ENCODE measurements at places on chromosomes 6 and 20.
A peak's percentile ranks its signal among the peaks of the same experiment; 100 is the strongest.

- DNase-seq = peak; percentile 9
Measured at GRCh38 chr6:69162811-69163210, 527.7 kb downstream of the ADGRB3 start.

GRCh38 chr20:22446613-22447446 lies 137.5 kb downstream of the FOXA2 start:
- no peak for DNase-seq

GRCh38 chr6:160121981-160122380 lies 366 bp downstream of the SLC22A1 start:
- DNase-seq = no peak

DNA sequence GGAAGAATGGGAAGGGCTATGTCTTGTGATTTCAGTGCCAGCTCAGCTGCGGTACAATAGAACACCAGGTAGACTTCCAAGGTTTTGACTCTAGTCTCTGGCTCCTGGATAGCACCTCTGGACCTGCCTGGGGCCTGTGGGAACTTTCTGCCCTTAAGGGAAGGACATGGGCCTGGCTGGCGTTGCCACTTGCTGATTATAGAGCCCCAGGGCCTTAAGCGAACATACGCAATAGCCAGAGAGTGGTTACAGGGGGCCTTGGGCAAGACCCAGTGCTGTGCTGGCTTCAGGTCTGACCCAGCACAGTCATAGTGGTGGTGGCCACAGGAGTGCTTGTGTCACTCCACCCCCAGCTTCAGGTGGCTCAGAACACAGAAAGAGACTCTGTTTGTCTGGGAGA lies 131.1 kb upstream of the COL21A1 start:
- DNase-seq = no peak

- peak; percentile 86 for DNase-seq
Measured at GRCh38 chr6:166032366-166033200, 135.1 kb downstream of the TBXT start.

- DNase-seq = peak; percentile 42
Measured at GRCh38 chr20:37519508-37520418, 1.3 kb upstream of the NNAT start.

- DNase-seq = peak; percentile 64
Measured at GRCh38 chr20:18719426-18719825, 94.2 kb upstream of the SCP2D1 start.

DNA sequence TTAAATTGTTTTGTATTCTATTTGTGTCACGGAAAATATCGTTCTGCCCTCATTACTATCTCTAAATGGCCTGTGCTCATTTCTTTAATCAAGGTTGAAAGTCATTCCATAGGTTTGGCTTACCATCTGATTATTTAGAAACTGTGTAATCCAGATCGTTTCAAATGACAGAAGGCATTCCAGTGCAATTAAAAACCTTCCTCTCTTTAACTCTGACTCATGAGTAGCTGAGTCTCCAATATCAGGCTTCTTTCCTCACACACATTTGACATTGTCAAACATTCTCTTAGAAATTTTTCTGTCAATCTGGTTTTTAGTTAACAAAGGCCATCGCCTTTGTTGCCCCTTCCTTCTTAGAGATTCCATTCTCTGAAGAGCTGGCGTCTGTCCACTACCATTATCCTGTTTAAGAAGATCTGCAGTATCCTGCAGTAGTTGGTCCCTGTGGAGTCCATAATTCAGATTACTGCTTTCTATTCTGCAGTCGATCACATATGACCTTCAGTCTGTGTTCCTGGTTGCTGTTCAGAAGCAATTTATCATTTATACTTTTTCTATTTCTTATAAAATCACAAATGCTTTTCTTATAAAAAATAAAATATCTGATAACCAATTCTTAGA lies 3.9 kb upstream of the TRDN start:
- DNase-seq = no peak

GRCh38 chr6:12276930-12277315 lies 13.2 kb upstream of the EDN1 start:
- DNase-seq = no peak

DNA sequence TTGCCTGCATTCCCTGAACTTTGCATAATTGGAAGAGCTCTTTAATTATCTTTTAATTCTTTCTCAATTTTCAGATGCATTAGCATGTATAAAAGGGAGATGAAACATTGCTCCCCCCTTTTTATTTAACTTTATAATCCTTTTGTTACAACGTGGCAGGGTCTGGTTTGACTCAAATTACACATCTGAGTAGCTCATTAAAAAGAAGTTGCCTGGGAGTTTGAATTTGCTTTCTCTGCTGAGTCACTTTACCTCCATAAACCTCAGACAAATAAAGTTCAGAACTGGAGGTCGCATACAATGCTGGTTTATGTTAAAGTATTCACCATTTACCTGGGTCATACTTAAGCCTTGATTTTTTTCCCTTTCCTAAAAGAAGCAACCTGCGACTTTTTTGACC lies 495.2 kb downstream of the PREX1 start:
- DNase-seq = peak; percentile 39

GRCh38 chr6:127966616-127967015 lies 65.8 kb upstream of the THEMIS start:
- no peak for DNase-seq

GRCh38 chr20:62196286-62196685 lies 13.5 kb downstream of the MTG2 start:
- no peak for DNase-seq

- peak; percentile 84 for DNase-seq
Measured at GRCh38 chr6:93792746-93793145, 373.4 kb upstream of the EPHA7 start.

- no peak for DNase-seq
Measured at GRCh38 chr20:19924255-19924654, 92.9 kb upstream of the NAA20 start.

GRCh38 chr20:54058420-54059139 lies 11.8 kb downstream of the BCAS1 start:
- no peak for DNase-seq

GRCh38 chr6:138555421-138555988 lies 56.2 kb upstream of the NHSL1 start:
- DNase-seq = peak; percentile 45

GRCh38 chr6:43900916-43901732 lies 131.1 kb downstream of the VEGFA start:
- DNase-seq = no peak

DNA sequence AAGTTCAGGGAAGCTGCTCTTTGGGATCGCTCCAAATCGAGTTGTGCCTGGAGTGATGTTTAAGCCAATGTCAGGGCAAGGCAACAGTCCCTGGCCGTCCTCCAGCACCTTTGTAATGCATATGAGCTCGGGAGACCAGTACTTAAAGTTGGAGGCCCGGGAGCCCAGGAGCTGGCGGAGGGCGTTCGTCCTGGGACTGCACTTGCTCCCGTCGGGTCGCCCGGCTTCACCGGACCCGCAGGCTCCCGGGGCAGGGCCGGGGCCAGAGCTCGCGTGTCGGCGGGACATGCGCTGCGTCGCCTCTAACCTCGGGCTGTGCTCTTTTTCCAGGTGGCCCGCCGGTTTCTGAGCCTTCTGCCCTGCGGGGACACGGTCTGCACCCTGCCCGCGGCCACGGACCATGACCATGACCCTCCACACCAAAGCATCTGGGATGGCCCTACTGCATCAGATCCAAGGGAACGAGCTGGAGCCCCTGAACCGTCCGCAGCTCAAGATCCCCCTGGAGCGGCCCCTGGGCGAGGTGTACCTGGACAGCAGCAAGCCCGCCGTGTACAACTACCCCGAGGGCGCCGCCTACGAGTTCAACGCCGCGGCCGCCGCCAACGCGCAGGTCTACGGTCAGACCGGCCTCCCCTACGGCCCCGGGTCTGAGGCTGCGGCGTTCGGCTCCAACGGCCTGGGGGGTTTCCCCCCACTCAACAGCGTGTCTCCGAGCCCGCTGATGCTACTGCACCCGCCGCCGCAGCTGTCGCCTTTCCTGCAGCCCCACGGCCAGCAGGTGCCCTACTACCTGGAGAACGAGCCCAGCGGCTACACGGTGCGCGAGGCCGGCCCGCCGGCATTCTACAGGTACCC lies at the start of gene ESR1:
Gene ESR1 (plus strand): TSS at position 170 of the 858 bp plus-strand sequence. CDS start 231 bp downstream, at position 401.
- no peak for DNase-seq

GRCh38 chr6:166487148-166487547 lies 99.3 kb downstream of the RAMACL start:
- DNase-seq = no peak

DNA sequence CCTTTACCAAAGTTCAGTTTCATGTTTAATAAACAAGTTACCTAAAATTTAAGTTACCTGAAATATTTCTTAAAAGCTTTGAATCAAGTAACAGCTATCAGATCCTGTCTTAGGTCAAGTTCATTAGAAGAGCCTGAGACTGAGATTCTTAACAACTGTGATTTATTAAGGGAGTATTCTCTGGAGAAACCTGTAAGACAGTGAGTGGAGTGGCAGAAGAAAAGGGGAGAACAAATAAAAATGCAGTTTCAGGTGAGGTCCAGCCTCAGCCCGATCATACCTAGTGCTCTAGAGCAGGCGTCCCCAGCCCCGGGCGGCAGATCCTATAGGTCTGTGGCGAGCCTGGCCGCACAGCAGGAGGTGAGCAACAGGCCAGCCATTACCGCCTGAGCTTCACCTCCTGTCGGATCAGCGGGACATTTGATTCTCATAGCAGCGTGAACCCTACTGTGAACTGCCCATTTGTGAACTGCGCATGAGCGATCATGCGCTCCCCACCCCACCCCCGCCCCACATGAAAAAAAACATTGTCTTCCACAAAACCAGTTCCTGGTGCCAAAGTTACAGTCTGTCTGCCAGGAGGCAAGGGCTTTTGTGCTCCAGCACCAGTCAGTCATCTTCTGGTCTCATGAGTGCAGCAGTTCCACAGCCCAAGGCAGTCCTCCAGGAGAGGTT lies 59.2 kb upstream of the ADGRB3 start:
- DNase-seq = peak; percentile 55

DNA sequence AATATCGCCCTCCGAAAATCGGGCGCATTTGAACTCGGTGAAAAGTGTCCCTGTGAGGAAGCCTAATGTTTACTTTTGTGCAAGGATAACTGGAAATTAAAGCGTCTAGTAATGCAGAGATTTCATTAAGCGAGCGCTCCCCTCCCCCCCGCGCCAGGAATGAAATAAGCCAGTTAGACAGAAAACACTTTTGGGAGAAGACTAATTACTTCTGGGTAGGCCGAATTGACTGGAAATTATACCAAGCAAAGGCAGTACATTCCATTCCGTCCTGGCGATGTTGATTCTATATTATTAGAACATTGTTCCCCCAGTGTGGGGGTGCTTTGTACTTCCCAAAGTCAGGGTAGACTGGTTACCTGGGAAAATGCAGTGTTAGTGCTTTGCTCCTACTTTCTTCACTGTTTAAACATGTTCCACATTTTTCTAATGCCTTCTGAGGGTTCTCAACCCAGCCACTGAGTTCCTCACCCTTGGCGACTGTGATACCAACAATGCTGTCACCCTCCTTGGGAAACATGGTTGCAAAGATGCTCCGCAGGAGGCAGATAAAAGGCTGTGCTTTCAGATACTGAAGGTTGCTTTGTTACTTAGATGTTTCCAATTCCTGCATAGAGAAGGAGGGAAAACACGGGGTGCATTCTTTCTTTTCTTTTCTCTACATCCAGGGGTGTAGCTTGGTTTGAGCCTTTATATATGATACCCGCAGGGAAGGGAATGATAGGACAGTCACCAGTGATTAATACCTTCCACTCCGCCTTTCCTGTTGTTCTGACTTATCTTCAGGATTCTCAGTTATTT lies 2.6 kb downstream of the GJA1 start:
- peak; percentile 60 for DNase-seq

- DNase-seq = no peak
Measured at GRCh38 chr6:79028641-79029314, 49.3 kb downstream of the PHIP start.

GRCh38 chr20:58201616-58202015 lies 26.8 kb downstream of the ANKRD60 start:
- DNase-seq = no peak

GRCh38 chr6:104682722-104683643 lies 176.7 kb downstream of the HACE1 start:
- peak; percentile 69 for DNase-seq

DNA sequence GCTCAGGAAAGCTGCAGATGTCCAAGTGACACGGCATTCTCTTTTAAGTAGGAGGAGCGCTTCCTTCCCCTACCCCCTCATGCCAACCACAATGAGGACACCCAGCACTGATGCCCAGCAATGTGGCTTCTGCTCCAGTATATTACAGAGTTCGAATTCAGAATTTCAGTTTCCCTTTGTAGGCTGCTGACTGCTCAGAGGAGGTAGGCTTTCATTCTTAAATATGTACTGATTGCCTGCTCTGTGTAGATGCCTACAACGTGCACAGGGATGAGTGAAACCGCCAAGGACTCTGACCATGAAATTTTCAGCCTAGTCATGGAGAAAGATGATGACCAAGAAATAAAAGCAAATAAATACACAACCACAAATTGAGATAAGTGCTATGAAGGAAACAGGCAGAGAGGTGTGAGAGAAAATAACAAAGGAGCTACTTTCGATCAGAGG lies 50.9 kb upstream of the TNFAIP3 start:
- no peak for DNase-seq

DNA sequence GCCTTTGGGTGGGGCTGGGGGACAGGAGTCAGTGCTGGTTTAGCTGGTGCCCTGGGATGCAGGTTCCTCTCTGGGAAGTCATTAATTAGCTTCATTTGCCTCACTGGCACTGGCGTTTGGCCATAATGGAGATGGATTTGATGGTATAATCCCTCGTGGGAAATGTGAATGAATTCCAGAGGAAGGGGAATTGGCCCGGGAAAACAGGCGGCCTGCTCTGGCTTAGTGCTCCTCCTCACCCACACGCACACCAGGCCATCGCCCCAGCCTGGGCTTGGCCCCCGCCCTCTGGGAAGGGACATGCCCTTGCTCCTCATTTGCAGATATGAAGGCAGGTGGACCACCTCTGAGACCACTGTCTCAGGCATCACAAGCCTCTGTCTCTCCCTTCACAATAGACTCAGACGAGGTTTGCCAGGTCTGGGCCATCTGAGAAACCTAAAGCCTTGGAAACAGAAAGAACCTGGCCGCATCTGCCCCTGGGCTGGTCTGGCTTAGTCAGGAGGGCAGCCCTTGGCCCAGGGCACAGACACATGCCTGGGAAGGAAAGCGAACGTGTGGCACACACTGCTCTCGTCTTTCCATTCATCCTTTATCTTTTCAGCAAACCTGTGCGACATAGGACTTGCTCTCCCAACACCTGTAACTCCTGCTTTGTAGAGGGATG lies 199.2 kb upstream of the CDH4 start:
- no peak for DNase-seq
